GM12864 (cell line): ENCODE measurements at places on chromosomes 4 and X.

DNA sequence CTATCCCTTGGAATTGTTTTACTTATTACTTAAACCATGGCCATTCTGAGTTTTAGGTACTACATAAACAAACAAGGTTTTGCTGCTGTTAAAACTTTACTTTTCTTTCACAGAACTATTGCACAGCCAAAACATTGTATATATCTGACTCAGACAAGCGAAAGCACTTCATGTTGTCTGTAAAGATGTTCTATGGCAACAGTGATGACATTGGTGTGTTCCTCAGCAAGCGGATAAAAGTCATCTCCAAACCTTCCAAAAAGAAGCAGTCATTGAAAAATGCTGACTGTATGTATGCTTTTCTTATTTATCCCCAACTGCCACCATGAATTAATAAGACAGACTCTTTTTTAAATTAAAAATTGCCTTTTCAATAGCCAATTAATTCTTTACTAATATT lies 69.8 kb downstream of the CCKAR start:
- no peak for DNase-seq

GRCh38 chrX:17154001-17154400 lies 207.5 kb downstream of the REPS2 start:
- DNase-seq = no peak

- DNase-seq = peak; percentile 87
Measured at GRCh38 chrX:129781134-129781672, 1.5 kb downstream of the SASH3 start.

DNA sequence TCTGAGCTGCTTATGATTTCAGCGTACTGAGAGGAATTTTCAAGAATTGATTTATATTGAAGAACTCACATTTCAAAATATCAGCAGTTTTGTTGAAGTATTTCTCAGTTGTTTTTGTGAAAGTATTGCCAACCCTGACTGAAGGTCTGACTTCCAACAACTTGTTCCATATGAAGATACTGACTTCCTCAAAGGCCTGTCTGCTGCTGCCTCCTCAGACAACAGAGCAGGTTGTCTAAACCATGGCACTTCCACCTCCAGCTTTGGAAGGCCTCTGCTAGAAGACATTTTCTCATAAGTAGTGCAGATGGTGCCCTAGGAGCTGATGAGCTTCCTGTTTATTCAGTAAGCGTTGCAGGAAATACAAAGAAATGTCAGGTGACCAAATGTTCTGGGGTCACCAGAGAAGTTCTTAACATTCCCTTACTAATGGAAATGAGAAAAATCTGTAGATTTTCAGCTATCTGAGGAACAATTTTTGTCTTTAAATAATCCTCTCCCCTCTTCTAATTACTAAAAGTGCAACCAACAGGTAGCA lies 28.8 kb downstream of the FGF2 start:
- DNase-seq = no peak

DNA sequence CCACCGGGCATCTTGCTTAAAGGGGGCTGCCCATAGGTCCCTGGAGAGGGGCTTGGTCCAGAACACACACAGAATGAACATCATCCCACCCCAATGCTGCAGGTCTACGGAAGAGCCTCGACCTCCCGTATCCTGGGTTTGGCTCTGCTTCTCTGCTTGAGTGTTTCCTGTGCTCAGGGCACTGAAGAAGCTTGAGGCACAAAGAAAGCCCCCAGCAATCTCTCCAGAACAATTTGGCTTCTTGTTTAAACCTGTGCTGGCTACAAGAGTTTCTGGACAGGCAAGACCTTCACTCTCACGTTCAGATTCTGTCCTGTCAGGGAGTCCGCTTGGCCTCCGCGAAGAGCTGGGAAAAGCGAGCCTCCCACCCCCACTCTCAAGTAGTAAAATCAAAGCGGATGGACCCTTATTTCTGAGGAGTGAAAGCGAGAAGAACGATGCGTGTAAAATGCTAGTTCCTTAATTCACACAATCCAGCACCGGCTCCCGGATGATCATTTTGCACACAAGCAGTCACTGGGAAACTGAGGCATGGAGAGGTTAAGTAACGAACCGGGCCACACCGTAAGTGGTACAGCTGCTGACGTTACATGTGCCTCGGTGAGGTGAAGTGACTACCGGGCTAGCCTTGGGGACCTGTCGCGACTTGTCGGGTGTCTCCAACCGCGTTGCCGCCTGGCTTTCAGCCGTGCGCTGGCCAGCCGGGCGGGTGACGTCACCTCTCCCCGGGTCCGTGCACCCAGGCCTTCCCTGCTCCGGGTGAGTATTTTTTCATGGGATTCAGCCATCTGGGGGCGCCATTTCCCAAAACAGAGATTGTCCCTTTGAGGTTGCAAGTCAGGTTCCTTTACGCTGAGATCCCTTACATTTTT lies 3.1 kb upstream of the SFRP2 start:
- no peak for DNase-seq

DNA sequence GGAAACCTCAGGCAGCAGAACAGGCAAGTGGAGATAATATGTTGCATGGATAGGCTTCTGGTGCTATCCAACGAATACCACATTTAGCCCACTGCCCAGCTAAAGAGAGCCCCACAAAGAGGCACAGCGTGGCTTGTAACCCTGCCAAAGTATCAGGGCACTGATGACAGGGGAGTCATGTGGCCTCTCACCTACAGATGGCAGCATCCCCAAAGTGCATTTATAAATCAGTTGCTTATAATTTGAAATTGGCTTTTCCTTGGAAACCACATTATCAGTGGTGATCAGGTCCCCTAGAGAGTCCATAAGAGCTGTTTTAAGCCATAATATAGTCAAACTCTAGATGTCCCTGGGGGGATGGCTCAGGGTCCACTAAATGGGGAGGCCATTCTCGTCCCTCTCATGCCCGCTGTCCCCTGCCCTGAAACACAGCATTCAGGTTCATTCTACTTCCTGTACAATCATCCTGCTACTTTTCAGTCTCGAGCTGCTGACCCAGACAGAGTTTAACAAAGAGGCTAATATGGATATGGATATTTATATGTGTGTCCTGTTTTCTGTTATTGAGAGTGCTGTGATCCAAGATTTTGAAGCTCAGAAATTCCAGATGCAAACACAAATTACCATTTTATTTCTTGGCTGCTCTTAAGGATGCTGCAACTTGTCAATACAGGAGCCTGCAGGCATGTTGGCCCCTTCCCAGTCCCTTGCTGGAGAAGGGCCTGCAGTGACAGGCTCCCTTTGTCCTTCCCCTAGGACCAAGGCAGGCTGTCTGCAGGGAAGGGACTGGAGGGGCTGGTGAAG lies 28.5 kb downstream of the SRPX start:
- DNase-seq = no peak

- no peak for DNase-seq
Measured at GRCh38 chrX:123424546-123424945, 240.5 kb downstream of the GRIA3 start.

- no peak for DNase-seq
Measured at GRCh38 chr4:82642331-82642730, 80.5 kb upstream of the TMEM150C start.

DNA sequence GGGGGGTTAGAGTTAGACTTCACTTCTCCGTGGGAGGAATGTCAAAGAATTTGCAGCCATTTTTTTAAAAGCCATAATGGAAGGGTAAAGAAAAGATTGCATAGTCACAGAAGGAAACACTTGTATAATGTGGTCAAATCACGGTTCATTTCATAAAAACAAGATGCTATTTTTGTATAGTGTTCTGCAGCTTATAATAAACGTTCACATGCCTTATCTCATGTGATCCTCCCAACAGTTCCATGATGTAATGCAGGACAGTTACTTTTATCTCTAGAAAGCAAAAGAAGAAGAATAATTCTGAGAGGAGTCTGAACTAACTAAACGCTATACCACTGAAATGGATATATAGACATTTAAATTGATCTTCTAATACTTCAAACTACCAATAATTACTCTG lies 71.3 kb upstream of the CAMK2D start:
- no peak for DNase-seq

- no peak for DNase-seq
Measured at GRCh38 chrX:69024161-69024736, 141.0 kb downstream of the PJA1 start.

GRCh38 chr4:98890702-98891455 lies 38.1 kb downstream of the EIF4E start:
- DNase-seq = no peak

DNA sequence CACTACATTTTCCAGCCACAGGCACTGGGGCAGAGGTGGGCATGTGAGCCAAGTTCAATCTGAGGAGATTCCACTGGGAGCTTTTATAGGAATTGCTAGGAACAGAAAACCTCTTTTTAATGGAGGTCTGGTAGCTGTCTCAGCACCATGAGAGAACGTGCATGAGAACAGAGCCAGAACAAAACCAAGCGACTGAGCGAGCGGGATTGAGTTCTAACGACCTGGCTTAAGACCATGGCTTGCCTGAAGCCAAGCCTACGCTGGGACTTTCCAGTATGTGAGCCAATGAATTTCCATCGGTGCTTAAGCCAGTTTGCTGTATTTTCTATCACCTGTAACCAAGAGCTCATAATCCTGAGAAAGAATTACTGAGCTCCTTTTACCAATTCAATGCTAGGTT lies 183.7 kb downstream of the NR3C2 start:
- DNase-seq = no peak

- DNase-seq = no peak
Measured at GRCh38 chr4:176971576-176972115, 178.9 kb upstream of the VEGFC start.

GRCh38 chr4:145736241-145736831 lies 56.4 kb downstream of the C4orf51 start:
- DNase-seq = no peak

DNA sequence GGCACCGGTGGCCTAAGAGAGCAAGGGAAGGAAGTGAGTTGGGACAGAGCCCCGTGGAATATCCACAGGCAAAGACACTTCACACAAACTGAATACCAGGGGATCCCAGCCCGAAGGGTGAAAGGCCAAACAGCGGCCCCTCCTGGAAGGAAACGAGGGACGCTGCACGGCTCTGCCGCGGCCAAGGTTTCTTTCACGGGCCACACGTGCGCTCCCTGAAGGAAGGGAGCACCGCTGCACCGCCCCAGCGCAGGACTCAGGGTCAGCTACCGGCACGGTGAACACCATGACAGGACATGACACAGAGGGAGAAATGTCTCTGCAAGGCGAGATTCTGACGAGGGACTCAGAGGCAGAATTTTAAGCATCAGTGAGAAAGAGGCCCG lies 31.5 kb upstream of the GTPBP6 start:
- DNase-seq = no peak

DNA sequence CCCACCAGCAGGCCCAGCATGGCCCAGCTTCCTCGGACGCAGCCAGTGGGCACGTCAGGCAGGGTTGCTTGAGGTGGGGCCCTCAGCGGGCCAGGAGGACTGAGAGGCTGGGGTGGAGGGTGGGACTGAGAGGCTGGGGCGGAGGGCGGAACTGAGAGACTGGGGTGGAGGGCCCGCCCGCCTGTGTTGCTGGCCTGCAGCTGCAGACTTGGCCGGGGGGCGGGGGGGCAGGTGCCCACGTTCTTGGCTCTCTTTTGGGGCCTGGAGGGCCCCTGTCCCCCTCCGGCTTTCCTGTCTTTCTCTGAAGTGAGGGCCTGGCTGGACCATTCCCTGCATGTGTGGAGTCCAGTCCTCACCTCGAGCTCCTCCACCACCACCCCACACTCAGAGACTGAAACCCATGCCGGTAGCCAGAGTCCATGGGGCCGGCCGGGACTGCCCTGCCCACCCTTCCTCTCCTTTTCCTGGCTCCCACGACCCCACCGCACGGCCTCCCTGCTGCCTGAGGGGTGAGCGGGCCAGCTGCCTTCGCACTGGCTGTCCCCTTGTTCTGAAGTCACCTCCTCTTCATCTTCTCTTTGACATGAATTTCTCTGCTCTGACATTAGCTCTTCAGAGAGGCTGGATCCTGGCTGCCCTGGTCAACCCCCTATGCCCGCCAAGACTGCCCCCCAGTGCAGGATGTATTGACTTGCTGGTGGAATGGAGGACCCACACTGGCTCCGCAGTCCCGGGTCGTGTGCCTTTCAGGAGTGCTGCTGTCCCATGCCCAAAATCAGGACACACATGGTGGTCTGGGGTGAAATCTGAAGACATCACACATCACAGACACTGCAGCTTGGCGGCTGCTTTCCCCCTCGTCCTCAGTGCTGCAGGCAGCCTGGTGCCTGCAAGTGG lies 10.1 kb upstream of the NKX1-1 start:
- DNase-seq = no peak
